ENCODE measurements at places on chromosomes 13 and 19. TPM values are rescaled to one million over a fixed set of nuclear protein-coding genes. Genes with fewer than 3 reads are reported as not detected.

DNA sequence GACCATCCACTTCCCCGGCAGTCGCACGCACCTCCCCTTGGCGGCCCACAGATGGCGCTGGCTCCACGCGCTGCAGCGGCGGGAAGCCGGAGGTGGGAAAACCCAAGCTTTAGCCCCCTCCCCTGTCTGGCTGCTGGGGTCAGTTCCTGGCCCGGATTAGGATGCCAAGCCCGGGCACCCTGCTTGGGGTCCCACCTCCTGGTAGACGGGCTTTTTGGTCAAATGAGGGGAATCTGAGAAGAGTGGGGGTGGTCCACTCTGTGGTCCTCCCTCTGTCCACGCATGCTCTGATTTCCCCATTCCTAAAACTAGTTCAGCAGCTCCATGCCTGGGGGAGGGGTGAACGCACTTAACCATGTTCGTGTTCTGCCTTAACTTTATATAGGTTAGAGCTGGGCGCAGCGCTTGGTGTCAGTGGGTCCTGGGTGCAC, 8.1 kb upstream of the ADGRE2 start:
- no peaks in the 10 kb centered on the region for H3K27me3 ChIP-seq
- H3K4me1 ChIP-seq: no peaks in the 10 kb centered on the region
- DNase-seq: no peak
- no peak overlapping the region for H3K27ac ChIP-seq

- H3K27me3 ChIP-seq: no peaks in the 10 kb centered on the region
- no peak overlapping the region for H3K4me3 ChIP-seq
- no peak for DNase-seq
- no peaks in the 10 kb centered on the region for H3K4me1 ChIP-seq
These were observed 146.1 kb downstream of the KLF5 start for GRCh38 chr13:73204952-73205351.

- H3K4me1 ChIP-seq: no peaks in the 10 kb centered on the region
- no peak for DNase-seq
- no peaks in the 10 kb centered on the region for H3K27me3 ChIP-seq
- no peak overlapping the region for H3K4me3 ChIP-seq
- H3K36me3 ChIP-seq: no peaks in the 10 kb centered on the region
These were observed 62.6 kb downstream of the DCLK1 start for GRCh38 chr13:36068566-36068965.

DNA sequence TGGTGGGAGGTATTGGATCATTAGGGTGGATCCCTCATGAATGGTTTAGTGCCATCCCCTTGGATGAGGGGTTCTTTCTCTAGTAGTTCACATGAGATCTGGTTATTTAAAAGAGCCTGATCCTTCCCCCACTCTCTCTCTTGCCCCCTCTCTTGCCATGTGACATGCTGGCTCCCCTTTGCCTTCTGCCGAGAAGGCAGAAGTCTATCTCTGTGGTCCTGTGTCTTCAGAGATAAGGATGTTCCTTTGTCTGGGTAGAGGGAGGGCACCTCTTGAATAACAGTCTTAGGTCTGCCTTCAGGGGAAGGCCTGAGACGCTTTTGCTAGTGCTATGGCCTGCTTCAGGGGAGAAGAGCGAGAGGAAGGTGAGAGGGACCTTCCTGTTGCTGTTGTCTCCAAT, 2.0 kb upstream of the ZDHHC20 start:
- H3K27me3 ChIP-seq: peaks cover 2% of the 10 kb centered on the region
- H3K27ac ChIP-seq: no peak overlapping the region
- no peaks in the 10 kb centered on the region for H3K36me3 ChIP-seq

DNA sequence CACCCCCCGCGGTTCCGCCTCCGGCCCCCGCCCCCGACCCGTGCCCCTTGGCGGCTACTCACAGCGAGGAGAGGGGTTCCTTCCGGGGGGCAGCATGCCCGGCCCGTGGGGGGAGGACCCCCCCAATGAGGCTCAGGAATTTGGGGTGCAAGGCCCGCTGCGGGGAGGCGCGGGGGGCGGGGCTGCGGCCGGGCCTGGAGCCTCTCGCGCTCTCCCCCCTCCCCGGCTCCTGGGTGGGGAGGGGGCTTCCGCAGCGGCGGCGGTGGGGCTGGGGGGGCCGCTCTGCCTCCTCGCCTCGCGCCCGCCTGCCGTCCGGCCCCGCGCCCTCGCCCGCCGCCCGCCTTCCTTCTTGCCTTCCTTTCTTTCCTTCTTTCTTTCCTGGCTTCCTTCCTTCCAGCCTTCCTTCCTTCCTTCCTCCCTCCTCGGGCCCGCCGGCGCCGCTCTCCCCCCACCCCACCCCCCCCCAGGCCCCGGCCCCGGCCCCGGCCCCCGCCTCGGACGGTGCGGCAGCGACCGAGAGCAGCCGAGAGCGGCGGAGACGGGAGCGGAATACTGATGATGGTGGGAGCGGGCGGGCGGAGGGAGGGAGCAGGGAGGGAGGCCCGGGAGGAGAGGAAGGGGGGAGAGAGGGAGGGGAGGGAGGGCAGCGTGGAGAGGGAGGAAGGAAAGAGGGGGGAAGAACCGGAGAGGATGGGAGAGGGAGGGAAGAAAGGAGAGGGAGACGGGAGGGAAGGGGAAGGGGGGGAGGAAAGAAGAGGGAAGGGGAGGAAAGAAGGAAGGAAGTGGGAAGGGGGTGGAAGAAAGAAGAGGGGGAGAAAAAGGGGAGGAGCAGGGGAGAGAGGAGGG, at the start of gene LRRC4B:
Gene LRRC4B, minus strand, starts transcription at position 554 of the 846 bp plus-strand sequence. CDS start 19,597 bp downstream, outside the sequence.
- no peak within 1 kb of the TSS for H3K27ac ChIP-seq
- H3K4me1 ChIP-seq: no peaks in the 10 kb centered on the region
- peaks cover 46% of the 10 kb centered on the region for H3K27me3 ChIP-seq
- H3K36me3 ChIP-seq: no peaks in the 10 kb centered on the region

- H3K27me3 ChIP-seq: peaks cover 5% of the 10 kb centered on the region
- no peak for DNase-seq
- peak overlapping the region; percentile 29 for H3K27ac ChIP-seq
These were observed 1.2 kb downstream of the PTPRS start for GRCh38 chr19:5339198-5339949.

The DLL3 gene
- total RNA-seq: 0.28 TPM

The TMEM145 gene
- under 0.01 TPM for total RNA-seq

Data from IMR-90 (cell line).